ENCODE measurements at places on chromosomes 1 and 21.

GRCh38 chr1:58782178-58783089, 1.4 kb downstream of the JUN start:
- DNase-seq, result peak; percentile 45

DNA sequence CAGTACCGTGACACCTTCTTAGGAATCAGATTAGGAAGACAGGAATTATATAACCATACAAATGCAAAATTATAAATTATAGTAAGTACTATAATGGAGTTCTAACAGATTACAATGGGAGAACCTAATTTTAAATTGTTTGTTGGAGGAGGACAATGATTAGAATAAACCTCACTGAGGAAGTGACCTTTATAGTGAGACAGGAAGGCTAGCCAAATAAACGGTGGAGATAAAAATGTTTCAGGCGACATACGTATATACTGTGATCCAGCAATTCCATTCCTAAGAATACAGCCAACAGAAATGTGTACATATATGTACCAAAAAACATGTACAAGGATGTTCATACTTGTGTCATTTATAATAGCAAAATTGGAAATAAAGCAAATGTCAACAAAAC, 15.2 kb downstream of the SYNJ1 start:
- DNase-seq, result no peak

GRCh38 chr1:207903053-207903452, 7.9 kb downstream of the CD34 start:
- no peak for DNase-seq

- DNase-seq, result no peak
Observed at GRCh38 chr1:165551469-165551868, 7.7 kb downstream of the LRRC52 start.

DNA sequence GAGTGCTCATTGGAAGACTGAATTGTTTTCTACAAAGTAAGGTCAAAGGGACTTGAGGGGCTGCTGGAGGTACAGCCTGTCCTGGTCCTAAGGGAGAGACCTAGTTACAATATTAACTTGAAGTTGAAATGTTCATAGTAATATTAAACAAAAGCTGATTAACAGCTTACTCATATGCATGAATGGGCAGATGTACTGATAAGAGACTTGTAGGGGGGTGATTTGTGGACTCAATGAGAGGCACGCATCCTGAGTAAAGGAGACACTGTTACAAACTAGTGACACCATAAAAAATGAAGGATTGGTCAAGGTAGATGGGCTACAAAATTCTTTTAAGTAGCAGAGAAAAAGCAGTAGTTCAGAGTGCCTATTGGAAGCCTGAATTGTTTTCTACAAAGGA, 2.7 kb downstream of the HSD11B1 start:
- no peak for DNase-seq

DNA sequence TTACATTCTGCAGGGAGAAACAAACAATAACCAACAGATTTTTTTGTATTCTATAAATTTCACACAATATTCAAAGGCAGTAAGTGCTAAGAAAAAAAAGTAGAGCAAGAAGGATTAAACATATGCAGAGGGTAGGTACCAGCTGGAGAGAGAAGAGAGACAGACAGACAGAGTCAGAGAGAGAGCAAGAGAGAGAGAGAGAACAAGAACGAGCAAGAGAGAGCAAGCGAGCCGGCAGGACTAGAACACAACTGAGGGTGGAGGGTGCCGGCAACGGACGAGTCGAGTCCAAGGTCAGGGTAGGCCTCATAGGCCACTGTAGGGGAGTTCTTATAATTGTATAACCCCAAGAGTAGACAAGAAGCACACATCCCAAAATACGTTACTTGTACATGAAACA, 97.1 kb downstream of the RERE start:
- DNase-seq, result no peak

GRCh38 chr21:44290327-44291077, 4.8 kb downstream of the AIRE start:
- no peak for DNase-seq

DNA sequence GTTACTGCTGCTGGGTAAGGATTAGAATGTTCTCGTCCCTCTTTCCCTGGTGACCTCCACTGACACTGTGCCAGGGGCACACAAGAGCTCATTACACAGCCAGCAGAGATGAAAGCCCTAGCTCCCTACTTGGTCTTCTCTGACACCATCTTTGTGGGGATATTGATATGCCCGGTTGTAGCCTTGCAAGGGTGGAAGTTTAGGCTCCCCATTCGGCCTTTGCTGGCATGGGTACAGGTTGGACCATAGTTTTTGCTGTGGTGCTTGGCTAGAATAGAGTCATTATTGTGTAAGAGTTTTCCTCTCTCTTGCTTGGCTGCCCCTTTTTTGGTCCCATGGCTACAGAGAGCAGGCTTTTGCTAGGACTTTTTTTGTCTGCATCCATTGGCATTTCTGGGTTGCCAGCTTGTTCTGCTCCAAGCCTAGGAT, 12.3 kb downstream of the RAB4A start:
- no peak for DNase-seq

GRCh38 chr21:38244885-38245869, 11.6 kb upstream of the KCNJ15 start:
- DNase-seq, result no peak

DNA sequence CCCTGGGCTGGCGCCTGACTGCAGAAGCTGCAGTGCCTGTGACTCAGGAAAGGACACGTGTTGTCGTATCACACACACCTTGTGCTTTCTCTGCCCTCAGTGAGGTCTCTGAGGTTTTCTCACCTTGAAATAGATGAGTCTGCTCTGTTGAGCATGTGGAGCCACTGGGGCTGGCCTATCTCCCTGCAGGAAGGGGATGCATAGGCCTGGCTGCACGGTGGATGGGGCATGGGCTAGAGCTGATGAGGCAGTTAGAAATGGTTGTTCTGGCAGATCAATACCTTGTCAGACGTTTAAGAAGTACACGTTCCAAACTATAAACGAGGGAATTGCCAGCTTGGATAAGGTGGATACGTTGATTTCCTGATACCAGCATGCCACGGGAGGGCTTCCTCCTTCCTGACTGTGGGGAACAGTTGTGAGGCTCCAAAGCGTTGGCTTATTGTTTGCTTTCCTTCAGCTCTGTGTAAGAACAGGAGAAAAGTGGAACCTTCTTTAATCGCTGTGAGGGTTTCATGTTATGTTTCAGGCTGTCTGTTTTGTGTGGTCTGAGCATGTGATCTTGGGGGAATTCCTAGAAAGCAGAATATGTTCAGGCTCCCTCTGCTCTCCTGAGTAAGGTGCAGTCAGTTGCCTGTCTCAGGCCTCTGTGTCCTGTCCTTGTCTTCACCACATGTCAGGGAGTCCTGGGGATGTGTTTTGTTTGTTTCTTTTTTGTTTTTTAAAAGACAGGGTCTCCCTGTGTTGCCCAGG, 44.8 kb downstream of the PCNT start:
- DNase-seq, result no peak
